ENCODE measurements at places on chromosomes 4 and X.

DNA sequence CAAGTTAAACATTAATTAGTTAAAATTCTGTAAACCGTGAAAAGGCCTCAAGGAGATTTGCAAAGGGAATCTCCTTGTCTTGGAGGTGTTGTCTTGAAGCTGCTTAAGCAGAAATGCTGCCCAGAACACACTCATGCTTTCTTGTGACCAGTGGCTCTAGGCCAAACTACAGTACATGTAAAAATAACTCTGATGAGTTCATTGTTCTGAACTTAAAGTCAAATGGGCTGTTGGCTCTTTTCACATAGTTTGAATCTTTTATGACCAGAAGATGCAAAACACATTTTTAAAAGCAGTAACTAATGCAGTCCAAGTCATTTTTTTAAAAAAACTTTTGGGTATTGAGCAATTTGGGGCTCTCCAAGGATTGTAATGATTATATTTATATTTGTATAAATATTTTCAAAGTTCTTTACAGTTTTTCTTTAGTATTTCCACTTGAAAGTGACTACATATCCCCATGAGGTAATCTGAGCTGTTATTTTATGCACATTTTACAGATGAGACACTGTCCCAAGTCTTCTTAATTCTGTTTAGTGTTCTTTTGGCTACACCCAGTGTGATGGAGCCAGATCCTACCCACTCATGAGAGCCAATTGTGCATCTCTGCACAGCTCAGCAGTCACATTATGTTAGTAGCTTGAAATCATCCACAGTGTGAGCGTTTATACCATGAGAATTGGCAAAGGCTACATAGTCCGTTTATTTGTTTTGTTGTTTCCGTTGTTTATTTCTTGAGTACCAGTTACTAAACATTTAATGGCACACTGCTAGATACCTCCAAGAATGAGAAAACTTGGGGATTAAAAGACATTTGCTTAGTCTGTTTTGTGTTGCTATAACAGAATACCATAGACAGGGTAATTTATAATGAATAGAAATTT is 112.8 kb upstream of the ATXN3L start:
- no peak for DNase-seq

DNA sequence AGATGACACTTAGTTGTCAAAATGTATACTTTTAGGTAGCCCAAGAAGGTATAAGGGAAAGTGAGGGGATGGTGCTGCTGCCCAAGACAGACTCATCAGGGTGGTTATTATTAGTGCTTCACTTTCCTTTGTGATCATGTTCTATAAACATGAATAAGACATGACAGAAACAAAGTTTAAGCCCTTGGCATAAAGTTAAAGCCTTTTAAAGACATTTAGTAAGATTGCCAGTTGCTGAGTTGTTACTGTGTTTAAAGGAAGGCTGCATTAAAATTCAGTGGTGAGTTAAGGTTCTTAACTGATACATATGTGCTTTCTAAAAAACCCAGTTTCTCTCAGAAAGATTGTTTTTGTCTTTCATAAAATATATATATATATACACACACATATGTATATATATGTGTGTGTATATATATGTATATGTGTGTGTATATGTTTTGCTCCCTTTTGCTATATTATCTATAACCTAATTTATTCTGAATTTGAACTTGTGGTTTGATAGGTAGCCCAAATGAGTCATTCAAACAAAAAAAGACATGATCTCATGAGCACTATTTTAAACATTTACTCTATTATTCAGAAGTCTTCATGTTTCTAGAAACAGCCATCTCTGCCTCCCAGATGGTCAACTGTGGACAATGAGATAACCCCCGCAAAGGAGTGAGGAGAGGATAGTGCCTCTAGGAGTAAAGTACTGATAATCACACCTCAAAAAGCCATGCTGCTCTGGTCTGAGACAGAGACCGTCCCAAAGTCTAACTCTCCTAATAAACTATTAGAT is 98.1 kb upstream of the OTUD4 start:
- no peak for DNase-seq

- DNase-seq, result no peak
Observed at GRCh38 chr4:89216422-89216821, 91.2 kb downstream of the GPRIN3 start.

DNA sequence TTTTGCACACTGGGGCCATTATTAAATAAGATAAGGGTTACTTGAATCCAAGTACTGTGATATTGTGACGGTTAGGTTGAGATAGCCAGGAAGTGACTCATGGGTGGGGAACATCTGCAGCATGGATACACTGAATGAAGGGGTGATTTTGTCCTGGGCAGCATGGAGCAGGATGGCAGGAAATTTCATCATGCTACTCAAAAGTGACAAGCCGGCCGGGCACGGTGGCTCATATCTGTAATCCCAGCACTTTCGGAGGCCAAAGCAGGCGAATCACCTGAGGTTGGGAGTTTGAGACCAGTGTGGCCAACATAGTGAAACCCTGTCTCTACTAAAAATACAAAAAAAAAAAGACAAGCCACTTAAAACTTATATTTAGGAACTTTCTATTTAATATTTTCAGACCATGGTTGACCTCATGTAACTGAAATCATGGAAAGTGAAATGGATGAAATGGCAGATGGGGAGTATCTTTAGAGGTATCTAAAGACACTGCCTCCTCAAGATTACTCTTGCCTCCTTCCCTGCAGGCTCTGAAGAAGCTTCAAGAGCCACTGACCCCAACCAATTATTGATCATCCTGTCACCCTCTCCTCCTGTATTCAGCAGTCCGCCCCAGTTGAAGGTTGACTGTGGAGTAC is 3.9 kb upstream of the TRIM60 start:
- DNase-seq, result no peak

- DNase-seq, result no peak
Observed at GRCh38 chr4:5224340-5224739, 173.1 kb downstream of the STK32B start.

DNA sequence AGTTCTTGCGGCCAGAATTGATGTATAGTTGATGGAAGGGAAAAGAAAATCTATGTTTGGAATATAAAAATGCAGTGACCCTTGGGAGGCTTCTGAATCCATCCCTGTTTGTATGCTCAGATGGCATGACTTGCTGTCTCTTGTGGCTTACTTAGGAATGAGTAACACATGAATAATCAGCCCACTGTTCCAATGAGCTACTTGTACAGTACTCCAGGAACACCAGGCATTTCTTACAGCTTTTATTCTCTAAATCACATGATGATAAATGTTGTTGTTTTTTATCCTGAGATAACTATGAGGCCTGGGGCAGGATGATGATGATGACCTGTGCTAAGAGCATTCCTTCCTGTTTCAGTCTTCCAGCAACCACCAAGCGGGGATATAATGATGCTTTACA is 18.9 kb downstream of the TMPRSS11E start:
- no peak for DNase-seq

DNA sequence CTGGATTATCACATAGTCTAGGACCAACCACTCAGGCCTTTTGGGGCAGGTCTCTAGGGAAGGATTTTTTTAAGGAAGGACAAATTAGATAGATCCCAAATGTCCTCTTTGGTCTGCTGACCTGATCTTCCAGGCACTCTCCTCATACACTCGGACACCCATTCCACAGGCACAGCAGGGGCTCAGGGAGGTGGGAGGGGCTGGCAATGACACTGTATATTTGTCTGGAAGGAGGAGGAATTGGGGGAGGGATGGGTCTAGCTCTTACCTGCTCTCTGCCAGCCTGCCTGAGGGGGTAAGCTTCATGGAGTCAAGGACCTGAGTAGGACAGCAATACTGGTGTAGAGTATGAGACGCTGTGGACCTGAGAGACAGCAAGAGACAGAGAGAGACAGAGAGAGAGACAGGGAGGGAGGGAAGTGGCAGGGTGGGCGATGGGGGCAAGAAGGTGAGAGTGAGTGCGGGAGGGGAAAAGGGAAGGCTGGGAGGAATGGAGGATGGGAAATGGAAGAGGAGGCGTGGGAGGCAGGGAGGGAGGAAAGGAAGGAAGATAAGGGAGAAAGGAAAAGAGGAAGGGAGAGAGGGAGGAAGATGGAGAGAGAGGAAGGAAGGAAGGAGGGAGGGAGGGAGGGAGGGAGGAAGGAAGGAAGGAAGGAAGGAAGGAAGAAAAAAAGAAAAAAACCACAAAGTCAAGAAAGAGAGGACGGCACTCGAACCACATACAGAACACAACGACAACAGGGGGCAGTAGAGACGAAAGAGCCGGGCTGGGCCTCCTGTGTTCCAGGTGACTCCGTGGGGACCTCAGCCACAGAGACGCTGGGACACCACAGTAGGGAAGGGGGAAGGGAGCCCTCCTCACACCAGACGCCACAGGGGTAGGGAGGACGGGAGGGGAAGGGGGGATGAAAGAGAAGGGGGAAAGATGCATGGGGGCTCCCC is 1.8 kb downstream of the IQSEC2 start:
- DNase-seq, result no peak

DNA sequence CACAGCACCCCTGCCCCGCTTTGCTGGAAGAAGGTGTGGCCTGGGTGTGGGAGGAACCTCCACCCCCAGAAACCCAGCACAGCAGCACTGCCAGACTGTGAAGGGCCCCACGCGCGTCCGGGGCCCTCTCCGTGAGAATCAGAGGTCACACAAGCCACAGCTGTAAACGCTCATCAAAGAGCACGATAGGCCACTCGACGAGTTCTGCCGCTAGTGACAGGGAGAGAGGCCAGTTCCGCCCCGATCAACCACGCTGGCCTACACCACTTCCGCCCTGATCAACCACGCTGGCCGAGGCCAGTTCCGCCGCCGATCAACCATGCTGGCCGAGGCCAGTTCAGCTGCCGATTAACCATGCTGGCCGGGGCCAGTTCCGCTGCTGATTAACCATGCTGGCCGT is 25.9 kb upstream of the ADRA2C start:
- no peak for DNase-seq

GRCh38 chr4:102438396-102439235 is 62.5 kb upstream of the NFKB1 start:
- DNase-seq, result no peak

GRCh38 chrX:45428831-45429230 is 228.2 kb upstream of the DIPK2B start:
- DNase-seq, result no peak

DNA sequence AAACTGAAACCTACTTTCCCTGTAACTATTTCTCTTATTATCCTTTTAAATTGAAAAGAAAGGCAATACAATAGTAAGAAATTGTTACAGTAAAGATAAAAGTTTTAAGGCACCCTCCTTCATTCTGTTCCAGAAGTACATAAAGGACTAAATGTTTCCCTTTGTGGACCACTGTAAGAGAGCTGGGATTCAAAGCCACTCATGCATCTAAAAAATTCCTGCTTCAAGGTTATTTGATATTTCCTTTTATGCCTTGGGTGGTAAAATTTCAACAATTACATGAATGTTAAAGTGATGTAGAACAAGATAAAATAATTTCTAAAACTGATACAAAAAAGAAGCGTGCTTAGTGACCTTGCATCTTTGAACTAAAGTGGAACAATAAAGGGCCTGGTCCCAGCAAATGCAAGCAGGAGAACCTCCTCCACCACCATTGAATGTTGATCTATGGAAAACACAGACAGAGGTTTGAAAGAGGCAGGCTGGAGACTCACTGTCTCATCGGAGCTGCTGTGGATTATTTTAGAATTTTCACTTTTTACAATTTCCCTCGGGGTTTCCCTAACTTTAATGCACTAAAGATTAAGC is 42.3 kb upstream of the PRSS12 start:
- no peak for DNase-seq

DNA sequence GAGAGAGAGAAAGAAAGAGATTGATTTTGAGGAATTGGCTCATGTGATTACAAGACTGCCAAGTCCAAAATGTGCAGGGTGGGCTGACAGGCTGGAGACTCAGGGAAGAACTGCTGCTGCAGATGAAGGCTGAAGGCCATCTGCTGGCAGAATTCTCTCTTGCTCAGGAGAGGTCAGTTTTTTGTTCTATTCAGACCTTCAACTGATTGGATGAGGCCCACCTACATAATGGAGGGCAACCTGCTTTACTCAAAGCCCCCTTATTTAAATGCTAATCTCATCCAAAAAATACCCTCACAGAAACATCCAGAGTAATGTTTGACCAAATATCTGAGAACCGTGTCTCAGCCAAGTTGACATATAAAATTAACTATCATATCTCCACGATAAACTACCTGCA is 38.2 kb upstream of the MAMLD1 start:
- no peak for DNase-seq

GRCh38 chr4:56937262-56937661 is 29.6 kb downstream of the REST start:
- DNase-seq, result no peak

DNA sequence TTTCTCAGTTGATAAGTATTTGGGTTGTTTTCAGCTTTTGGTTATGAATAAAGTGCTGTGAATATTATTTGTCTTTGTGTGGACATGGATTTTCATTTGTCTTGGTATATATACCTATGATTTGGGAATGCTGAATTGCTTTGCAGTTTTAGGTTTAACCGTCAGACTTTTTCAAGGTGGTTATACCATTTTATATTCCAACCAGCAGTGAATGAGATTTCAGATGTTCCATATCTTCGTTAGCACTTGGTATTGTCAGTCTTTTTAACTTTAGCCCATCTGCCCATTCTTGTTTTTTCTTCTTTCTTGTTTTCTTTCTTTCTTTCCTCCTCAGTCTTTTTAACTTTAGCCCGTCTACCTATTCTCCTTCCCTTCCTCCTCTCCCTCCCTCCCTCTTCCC is 106.0 kb downstream of the KDM6A start:
- DNase-seq, result no peak

DNA sequence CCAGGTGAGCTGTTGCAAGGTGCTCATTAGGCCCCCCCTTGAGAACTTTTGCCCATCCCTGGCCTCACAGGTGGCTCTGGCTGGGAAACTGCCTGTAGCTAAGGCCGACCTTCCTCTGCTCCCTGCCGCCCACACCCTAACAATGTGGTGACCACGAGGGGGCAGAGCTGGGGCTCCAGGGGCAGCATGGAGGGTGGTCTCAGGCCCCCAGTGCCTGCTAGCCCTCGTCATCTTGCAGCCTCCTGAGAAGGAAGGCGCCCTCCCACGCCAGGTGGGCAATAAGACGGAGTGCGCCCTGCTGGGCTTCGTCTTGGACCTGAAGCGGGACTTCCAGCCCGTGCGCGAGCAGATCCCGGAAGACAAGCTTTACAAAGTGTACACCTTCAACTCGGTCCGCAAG is 32.4 kb downstream of the ATP2B3 start:
- DNase-seq, result no peak

GRCh38 chrX:143570782-143571181 is 53.5 kb upstream of the SPANXN3 start:
- DNase-seq, result no peak

DNA sequence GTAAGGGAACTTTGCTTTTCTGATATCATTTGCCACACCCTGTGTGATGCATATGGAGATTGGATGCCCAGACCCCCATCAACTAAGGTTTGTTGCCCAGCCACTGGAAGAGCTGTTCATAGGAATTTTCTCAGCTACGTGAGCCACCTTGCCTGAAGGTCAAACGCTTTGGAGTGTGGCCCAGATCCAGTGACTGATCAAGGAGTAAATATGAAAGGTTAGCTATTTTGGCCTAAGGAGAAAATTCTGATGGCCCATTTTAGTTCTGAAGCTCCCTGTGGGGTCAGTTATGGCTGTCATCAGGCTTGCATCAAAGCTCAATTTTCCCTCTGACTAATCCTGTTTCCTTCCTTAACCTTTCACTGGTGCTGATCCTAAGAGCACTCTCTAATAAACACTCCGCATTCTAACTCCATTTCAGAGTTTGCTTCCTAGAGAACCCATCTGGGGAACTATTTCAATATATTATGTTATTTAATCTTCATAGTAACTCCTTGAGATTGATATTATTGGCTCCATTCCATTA is 407.7 kb downstream of the SPRY1 start:
- DNase-seq, result no peak

GRCh38 chrX:55057675-55058249 is 17.1 kb upstream of the PAGE2B start:
- no peak for DNase-seq

- no peak for DNase-seq
Observed at GRCh38 chrX:48761674-48762471, at the start of gene GLOD5. GLOD5 (plus strand) TSS chrX:48761747; CDS start chrX:48761791, 44 bp downstream.

Data from T-helper 1 cell (primary cell).